ENCODE measurements at places on chromosomes 2 and 18.

DNA sequence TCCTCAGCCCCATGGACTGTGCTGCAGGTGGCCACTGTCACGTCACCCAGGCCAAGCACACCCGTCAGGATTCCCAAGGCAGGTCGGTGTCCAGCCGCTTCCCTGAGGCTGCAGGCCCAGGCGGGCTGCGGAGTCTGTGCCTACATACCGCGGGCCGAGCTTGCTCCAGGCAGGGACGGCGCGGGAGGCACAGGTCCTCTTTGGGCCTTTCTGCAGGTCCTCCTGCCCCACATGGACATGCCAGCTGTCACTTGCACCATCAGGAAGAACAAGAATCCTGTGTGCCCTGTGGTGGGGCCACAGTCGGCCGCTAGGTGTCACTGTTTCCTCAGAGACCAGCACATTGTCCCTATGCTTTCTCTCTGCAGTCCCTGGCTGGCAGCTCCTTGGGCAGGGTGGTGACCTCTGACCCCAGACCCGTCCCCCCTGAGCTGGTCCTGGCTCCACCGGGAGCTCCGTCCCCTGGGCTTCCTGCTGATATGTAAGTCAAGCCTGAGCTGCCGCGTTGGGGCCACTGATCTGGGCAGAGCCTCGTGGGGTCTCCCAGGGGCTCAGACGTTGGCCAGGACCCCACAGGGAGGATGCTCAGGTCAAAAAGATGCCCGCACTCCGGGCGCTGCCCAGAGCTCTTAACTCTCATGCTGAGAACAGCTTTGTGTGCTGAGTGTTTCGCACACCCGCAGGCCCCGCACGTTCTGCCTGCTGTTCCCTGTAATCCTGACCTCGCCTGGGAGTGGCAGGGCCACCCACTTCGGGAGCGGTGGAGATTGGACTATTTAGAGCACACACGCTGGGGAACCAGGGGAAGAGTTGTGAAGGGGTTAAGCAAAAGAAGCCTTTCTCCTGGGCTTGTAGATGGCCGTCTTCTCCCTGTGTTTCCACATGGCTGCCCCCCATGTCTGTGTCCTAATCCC, 17.3 kb upstream of the AGXT start:
- peak; percentile 95 for DNase-seq

GRCh38 chr2:135636982-135637381, 104.7 kb upstream of the UBXN4 start:
- DNase-seq = no peak

DNA sequence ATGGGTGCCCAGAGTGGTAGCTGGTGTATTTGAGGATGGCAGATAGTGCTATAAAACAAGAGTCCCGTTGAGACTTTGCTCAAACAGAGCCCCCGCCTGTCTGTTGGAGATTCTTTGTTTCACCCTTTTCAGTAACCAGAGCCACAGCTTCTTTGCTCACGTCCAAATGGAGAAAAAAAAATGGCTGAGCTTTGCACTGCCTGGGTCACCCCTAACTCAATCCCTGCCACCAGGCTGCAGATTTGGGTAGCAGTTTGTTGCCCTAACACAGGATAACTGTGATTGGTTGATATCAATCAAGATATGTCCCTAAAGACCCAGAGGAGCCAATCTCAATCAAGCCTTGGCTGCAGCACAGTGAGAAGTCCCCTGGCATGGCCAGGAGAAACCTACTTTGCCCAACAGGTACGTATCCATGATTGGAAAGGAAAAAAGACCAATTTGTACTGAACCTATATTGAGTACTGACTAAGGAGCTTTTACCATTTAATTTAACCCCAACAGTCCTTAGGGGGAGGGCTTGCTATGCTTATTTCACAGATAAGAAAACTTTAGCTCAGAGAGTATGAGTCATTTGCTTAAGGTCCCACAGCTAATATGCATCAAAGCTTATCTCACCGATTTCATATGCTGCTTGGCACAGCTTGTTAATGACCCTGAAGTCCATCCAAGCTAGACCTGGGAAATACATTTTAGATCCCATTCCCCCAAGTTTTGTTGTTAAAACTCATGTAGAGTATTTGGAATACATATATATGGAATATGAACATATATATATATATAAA, 72.0 kb upstream of the SH3BP4 start:
- DNase-seq = no peak

DNA sequence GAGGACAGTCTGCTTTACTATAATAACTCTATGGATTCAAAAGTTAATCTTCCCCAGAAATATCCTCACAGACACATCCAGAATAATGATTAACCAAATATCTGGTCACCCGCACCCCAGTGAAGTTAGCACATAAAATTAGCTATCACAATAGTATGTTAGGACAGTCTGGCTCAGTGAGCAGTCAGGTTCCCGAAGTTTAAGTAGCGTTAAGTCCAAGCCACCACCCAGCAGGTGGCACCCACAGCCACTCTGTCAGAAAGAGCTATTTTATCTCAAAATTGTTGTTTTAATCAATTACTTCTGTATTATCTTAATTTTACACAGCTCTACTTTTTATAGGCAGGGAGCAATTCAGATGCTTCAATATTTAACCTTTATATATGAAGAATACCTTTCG, 537.5 kb downstream of the MBD2 start:
- no peak for DNase-seq

DNA sequence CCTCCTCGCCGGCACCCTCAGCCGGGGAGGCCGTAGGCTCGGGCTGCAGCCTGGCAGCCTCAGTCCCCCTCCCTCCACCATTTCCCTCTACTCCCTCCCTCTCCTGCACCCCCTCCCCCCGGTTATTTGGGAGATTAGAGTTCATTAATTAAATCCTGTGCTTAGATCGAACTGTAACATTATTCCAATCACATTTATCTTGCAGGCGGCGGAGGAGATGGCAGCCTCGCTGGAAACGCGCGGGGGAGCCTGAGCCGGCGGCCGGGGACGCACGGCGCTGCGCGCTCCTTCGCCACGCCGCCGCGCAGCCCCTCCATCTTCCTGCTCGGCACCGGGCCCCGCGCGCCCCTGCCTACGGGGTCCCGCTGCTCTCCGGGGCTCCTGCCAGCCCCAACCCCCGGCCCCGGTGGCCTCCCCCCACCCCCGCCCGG, at the start of gene ST8SIA3:
Gene ST8SIA3 (plus strand): TSS at position 287 of the 431 bp plus-strand sequence. CDS start 290 bp downstream, outside the sequence.
- peak; percentile 44 for DNase-seq

DNA sequence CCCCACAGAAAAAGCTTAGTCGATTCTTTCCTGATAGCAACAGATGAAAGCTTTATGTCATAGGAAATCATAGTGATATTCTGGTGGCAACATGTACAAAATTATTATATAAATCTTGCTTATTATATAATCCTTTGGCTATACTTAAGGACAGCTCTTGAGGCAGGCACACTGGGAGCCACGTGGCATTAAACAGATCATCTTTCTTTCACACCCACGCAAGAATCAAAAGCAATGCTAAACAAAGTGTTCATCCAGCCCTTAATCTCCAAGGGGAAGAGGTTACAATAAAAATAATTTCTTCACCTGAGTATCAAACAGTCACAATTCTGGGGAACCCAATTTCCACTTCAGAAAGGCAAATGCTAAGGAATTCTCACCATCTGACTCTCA, 57.8 kb downstream of the CYB5A start:
- DNase-seq = no peak

GRCh38 chr2:168740360-168740759, 62.1 kb upstream of the NOSTRIN start:
- DNase-seq = no peak

DNA sequence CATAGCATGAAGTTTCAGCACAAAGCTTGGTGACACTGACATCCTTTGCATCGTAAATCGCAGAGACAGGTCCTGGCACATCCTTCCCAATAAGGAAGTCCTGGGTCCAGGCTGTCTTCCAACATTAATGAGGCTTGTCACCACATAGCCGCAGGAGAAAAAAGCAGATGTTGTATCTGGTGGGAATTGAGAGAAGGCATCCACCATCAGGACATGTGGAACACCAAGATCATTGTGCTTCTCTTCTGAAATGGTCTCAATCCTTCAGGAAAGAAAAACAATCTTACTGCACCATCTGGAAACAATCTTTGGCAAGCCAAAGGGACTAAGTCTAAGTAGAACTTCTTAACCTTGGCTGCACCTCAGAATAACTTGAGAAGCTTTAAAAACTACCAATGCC, 119.0 kb upstream of the ARHGAP28 start:
- no peak for DNase-seq

- peak; percentile 92 for DNase-seq
These were observed at the start of gene UNC80 for GRCh38 chr2:209771474-209772289. TSS of gene UNC80 (plus strand) at chr2:209771832. CDS start at chr2:209772073, 241 bp downstream.

- no peak for DNase-seq
These were observed 23.4 kb downstream of the TMEM18 start for GRCh38 chr2:653645-654425.

- no peak for DNase-seq
These were observed 1.7 kb downstream of the KYNU start for GRCh38 chr2:142879151-142879550.

- DNase-seq = no peak
These were observed 248.6 kb downstream of the SP3 start for GRCh38 chr2:173716458-173717052.

GRCh38 chr2:182642328-182642727, 73.7 kb upstream of the DNAJC10 start:
- no peak for DNase-seq

- DNase-seq = no peak
These were observed 112.6 kb upstream of the NDUFV2 start for GRCh38 chr18:8989855-8990254.
